ENCODE measurements at places on chromosomes 1 and 21.

DNA sequence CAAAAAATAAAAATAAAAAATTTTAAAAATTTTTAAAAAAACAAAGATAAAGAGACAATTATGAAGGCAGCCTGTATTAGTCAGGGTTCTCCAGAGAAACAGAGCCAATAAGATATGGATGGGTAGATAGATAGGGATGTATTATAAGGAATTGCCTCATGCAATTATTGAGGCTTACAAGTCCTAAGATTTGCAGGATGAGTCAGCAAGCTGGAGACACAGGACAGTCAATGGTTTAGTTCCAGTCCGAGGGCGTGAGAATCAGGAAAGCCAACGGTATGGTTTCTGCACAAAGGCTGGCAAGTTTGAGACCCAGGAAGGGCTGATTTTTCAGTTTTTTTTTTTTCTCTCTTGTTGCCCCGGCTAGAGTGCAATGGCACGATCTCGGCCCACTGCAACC is 24.1 kb upstream of the EIF4G3 start:
- DNase-seq: no peak

- no peak for DNase-seq
Measured at GRCh38 chr1:231518485-231519034, 9.9 kb upstream of the TSNAX start.

GRCh38 chr1:246417813-246418564 is 89.1 kb downstream of the SMYD3 start:
- DNase-seq: no peak

GRCh38 chr1:151002611-151003010 is 4.1 kb downstream of the MINDY1 start:
- DNase-seq: no peak

DNA sequence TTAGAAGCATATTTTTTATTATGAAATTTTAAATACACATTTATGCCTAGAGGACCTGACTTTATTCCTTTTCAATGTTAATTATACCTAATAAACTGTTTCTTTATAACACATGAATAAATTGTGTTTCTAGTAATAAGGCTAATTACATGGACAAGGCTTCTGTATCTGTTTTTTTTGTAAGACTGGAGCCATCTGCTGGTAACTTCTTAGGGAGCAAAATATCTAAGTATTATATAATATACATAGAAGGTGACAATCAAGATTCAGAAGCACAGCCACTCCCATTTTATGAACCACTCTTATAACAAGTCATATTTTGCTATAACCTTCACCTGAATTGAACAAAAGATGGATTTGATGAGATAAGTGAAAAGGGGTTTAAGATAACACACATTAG is 84.2 kb downstream of the LBR start:
- DNase-seq: no peak

- no peak for DNase-seq
Measured at GRCh38 chr1:100511058-100511457, 26.9 kb upstream of the GPR88 start.

DNA sequence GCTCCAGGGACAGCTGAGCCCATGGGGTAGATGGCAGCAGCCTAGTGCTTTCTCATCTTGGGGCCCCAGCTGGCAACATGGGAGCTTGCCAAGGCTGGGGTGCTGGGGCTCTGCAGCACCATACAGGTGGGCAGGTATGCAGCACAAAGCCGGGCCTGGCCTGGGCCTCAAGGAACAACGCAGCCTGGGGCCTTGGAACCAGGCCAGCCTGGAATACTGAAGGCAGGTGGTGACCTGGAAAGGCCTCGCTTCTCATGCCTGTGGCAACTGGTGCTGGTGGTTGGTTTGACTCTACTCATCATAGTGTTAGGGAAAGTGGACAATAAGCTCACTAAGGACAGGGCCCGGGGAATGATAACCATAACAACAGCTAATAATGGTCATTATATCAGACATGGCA is 27.0 kb upstream of the SDHB start:
- DNase-seq: no peak

DNA sequence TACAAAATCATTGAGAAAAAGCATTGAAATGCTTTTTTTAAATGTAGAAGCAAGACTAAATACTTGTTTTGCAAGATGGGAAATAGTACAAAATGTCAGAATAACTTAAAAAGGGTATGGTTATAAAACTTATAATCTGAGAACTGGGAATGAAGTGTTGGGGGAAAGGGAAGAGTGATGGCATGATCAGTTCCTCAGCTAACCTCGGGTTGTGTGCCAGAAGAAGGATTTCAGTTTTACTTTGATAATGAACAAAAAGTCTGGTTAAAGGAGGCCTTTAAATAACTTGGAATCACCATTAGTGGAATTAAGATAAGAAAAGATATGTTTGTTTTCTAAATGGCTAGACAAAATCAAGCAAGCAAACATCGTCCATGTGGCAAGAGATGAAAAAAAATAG is 20.7 kb downstream of the NEK7 start:
- DNase-seq: no peak

DNA sequence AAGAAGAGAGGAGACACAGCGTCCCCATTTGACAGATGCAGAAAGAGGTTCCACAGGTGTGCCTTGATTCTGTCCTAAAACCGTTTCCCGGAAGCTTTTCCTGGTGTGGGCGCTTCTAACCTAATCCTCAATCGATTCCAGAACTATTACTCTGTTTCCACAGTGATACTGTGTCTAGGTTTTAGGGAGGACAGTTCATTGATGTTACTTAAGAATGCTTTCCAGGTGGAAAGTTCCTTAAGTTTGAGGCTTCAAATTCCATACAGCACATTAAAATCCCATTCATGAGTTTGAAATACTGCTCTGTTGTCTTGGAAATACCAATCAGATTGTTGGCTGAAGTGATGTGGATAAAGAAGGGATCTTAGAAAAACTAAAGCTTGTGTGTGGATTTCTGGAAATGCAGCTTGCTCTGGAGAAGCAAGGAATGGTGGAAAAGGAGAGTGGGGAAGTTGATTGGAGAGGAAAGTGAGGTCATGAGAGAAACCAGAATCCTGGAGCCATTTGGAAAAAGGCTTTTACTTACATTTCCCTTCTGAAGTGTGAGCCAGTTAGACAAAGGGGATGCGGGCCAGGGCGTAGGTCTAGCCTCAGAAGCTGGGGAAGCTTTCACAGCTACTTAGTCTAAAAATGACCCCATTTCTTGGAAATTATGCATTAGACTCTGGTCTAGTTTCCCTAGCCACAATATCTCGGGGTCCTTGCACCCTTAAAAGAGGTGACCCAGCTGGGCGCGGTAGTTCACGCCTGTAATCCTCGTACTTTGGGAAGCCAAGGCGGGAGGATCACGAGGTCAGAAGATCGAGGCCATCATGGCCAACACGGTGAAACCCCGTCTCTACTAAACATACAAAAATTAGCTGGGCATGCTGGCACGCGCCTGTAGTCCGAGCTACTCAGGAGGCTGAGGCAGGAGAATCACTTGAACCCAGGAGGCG is 6.7 kb downstream of the ELF3 start:
- DNase-seq: no peak

DNA sequence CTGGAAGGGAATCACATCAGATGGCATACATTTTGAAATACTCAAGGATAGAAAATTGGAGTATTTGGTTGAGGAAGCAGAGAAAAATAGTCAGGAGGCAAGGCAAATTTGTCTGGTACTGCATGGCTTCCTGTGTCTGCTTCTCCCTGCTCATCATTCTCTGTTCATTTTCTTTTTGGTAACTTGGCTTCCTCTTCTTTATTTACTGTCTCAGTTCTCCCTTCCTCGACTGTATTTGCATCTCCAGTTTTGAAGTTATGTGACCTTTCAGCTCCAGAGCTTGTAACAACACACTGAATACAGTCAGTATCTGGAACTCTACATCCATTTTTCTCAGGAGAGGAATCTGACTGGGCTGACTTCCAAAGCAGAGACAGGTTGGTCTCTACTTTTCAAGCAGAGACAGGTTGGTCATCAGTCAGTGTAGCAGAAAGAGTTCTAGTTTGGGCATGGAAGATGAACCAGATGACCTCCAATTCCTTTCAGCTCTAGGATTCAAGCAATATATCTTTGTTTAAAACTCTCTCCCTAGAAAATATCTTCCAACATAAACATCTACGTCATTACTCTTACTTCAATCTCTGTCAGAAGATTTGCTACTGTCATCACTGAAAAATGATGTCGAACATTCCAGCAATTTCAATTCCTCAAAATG is 571.2 kb downstream of the ADGRL2 start:
- DNase-seq: no peak

- no peak for DNase-seq
Measured at GRCh38 chr1:217261636-217262035, 369.3 kb downstream of the GPATCH2 start.

GRCh38 chr1:210741564-210741963 is 392.4 kb downstream of the KCNH1 start:
- no peak for DNase-seq

DNA sequence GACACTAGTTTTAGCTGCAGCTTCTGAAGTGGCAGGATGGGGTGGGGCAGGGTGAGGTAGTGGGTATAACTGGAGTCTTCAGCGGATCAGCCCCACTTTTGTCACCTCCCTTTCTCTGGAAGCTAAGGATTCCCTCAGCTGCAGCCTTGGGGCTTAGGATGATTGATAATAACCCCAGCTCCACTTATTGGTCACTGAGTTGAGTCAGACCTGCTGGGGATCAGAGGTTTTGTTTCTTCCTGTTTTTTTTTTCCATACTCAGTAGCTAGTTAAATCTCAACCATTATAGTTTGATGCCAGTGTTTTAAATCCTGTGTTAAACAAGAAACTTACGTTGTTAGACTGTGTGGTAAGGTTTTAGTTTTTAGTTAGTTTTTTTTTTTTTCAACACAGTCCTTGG is 57.2 kb downstream of the LAMC1 start:
- DNase-seq: no peak

DNA sequence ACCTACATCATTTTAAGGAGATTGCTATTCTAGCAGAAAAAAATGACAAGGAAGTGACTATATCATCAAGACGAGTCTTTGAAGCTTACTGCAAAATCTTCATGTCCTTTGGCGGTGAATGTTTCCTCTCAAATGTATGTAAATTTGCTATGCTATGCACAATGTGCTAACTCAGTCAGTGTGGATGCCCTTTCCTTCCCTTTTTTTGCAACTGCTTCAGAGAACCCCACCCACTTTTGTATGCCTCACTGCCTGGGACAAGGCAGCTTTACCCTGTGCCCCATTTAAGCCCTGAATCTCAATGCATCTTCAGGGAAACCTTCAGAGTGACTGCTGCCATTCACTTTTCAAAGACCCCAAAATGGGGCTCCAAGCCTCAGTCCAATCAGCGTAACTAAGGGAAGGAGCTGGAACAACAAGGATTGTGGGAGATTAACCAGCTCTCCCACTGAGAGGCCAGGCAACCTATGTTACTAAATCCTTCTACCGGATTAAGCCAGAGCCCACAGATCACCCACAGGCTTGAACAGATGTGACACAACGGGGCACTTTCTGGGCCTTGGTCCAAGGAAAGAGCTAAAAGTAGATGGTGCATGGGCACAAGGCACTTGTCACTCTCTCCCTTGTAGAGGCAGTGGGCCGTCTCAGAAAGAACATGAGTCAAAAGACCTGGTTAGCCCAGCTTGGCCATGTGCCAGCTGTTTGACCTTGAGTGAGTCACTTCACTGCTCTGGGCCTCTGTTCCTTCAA is 154.4 kb downstream of the PLPP3 start:
- no peak for DNase-seq
